Lung microvascular endothelial cell (primary cell): ENCODE measurements at places on chromosomes 6 and 20.

- no peak for DNase-seq
Measured at GRCh38 chr6:166911248-166911677, 45.1 kb downstream of the RNASET2 start.

DNA sequence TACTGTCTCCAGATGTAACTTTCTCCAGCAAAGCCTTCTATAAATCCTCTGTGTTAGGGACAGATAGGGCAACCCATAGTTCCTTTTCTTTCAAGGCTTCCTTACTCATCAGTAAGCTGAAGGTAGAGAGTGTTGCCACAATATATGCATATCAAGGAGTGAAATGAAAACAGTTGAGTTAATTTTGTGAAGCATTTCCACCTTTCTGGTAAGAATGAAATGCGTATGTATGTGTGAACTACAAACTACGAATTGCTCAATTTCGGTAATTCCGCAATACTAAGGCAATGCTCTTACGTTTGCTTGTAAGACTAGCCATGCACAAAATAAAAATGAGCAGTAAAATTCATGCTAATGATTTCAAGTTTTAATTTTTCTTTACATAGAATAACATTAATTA, 61.2 kb upstream of the HBS1L start:
- no peak for DNase-seq

- no peak for DNase-seq
Measured at GRCh38 chr20:6426287-6426891, 303.6 kb upstream of the FERMT1 start.

- DNase-seq: no peak
Measured at GRCh38 chr20:53148771-53149147, 176.6 kb downstream of the TSHZ2 start.

GRCh38 chr6:27138837-27139755, 108.4 kb upstream of the PRSS16 start:
- peak; percentile 59 for DNase-seq

- DNase-seq: peak; percentile 99
Measured at GRCh38 chr6:7974938-7975763, 64.6 kb upstream of the TXNDC5 start.

GRCh38 chr6:149910721-149911151, 12.2 kb downstream of the RAET1G start:
- DNase-seq: no peak
